ENCODE measurements at places on chromosomes 12 and 14.

DNA sequence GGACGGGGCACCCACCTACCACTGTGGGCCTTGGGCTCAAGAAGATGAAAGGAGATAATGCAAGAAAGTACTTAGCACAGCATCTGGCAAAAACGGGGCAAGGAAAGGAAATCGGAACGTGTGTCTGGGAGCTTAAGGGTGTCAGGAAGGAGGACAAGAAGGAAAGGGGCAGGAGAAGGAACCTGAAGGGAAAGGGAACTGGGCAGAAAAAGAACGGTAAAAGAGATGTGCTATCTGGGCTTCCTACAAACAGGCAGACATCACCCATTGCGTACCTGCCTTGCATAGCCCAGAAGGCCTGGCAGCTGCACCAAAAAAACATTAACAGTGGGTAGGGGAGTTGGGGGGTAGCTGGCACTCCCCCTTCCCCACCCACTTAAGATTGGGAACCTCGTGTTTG, 958 bp upstream of the REM2 start:
- no peak for DNase-seq

DNA sequence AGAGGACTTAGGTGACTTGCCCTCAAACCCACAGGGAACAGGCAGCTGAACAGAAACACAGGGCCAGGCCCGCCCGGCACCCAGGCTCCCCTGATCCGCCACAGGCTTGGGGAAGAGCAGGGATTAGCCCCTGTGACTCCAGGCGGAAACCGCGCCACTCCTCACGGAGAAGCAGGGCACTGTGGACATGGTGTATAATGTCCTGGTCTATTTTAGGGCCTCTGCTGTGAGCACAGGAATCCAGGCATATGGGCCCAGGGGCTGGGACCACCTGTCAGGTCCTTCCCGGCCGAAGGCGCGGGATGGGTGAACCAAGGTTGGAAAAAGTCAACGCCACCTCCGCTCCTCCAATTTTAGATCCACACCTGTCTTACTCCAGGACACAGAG, 34.6 kb upstream of the MEG3 start:
- DNase-seq = no peak

DNA sequence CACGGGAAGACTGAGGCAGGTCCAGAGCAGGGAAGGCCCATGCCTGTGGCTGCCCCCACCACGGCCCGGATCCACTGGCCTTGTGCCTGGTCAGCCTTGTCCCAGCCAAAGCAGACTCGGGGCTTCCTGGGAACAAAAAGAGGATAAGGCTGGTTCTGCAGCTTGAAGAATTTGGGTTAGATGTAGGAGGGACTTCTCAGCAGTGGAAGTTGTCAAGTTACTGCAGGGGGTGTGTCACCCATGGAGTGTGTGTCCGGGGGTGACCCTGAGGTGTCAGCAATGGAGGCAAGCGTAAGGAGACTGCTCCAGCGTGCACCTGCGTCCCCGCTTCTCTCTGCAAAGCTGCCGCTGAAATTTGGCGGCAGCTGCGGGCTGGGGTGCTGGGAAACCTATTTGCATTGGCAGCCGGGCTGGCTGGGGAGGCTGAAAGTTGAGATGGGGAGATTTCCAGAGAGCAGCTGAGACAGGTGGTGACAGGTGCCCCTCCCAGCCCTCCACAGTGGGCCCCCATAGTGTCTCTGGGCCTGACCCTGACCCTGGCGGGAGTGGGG, 12.5 kb upstream of the TNFAIP2 start:
- DNase-seq = no peak

GRCh38 chr14:102824832-102825231, 47.6 kb downstream of the TRAF3 start:
- DNase-seq = no peak

DNA sequence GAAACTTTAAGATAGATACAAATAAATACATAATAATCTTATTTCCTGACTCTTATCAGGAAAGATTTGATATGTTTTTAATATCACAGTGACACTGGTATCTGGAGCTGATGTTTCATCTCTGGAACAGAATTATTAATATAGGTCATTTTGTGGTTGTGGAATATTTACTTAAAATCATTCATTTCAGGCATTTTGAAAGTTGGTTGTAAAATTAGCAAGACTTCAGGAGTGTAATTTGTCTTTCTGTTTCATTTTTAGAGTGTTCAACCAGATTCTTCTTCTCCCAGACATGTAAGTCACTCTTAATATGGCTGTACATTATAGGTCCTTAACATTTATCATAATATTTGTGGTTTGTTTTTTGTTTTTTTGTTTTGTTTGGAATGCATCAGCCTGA, 115.7 kb downstream of the PCNX1 start:
- DNase-seq = no peak

DNA sequence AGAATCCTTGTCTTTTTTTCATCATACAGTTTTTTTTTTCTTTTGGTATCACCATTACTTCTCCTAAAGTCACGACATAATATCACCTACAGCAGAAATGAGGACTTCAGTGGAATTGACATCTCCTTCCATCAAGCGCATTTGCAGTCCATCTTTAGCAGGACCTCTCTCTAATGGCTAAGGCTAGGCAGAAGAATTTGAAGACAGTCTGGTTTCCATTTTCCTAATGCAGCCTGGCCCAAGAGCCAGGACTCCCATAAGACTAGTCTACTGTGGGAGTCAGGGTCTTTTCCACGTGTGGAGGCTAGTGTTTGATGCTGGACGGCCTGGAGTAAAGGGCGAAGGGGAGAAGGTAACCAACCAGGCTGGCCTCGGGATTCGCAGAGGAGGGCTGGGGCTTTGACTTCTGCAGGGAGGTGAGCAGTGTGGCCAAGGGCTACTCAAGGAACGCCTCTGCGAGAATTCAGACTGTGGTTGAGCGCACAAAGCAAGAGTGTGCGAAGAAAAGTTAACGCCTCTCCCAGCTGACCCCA, 769 bp upstream of the ZNF740 start:
- DNase-seq = no peak

DNA sequence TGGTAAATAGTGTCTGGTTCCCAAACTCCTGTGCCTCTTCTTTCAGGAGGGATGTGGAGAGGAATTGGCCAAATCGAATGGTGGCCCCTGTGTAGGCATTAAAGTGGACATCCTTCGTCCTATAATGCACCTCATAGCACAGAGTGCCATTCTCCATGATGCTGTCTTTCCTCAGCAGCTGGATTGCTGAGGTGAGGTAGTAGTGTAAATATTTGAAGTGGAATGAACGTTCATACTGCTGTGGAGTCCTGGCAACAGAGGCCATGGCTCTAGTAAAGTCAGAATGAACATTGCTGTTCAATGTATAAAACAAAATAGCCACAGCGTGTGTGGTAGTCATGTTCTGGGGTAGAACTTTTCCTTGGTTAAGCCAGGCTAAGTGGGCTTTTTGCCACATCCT, 2.7 kb downstream of the ART4 start:
- no peak for DNase-seq

DNA sequence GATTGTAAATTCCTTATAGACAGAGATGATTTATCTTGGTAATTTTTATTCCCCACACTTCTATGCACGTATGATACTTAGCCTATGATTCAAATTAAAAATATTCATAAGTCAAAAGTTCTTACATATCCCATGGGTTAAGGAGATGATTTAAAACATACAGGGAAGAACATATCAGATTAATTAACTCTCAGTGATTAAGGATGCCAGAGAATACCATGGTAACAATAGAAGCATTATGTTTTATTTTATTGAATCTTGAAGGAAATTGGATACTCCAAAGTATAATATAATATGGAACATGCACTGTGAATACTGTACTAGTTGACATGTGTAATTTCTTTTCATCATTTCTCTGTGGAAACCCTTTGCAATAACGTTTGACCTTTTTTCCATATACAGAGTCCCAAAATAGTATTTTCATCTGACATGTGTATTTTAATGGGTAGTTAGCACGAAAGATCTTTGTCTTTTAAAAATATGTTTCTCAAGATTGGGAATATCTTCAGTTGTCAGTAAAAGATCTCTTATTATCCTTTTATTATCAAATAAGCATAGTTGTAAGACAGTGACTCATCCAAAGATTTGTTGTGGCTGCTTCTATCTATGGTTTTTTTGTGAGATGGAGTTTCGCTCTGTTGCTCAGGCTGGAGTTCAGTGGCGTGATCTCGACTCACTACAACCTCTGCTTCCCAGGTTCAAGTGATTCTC, 166.7 kb downstream of the RAD51B start:
- DNase-seq = peak; percentile 3

DNA sequence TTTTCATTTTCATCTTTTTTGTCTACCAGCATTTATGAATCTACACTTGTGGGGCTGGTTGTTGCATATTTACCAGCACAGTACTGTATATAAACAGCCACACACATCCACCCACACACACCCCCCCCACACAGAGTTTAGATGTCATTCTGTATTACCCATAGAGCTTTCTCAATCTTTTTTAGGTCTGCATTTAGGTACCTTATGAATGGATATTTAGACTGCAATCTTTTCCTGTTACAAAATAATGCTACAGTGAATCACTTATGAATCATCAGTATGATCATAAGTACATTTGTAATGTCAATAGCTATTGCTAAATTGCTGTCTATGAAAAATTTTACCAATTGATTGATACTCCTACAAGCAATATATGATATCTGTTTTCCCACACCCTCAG, 67.3 kb upstream of the STK38L start:
- no peak for DNase-seq

DNA sequence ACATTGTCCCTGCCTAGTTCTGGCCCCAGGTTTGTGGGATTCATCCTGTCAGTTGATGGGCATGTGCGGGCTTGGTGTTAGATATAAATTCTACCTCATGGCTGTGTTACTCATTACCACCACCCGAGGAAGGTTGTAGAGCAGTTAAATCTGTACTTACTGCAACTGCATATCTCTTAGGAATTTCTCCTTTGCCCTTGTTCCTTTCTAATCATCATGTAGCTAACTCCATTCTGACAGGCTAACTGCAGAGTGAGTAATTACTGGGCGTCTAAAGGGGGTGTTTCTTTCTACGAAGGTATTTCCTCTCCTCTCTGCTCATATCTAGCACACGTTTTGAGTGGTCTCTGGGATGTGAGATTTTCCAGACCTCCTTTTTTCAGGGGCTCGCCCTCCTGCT, 1076.7 kb downstream of the TMTC2 start:
- no peak for DNase-seq

DNA sequence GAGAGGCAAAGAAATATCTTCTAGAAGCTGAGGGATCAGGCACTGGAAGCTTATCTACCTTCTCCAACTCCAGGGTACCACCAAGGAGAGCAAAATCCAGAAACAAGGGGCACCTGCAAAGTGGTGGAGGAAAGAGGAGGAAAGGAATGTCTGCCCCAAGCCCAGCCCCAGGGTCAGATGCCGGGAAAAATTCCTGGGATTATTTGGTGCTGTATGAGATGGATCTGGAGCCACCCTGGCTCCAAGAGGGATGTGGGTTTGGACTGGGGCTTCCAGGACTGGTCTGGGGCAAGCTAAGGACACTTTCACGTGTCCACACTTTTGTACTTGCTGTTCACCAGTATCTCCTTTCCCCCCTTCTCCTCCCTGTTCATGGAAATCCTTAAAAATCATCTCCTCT, 69.8 kb downstream of the DPF3 start:
- DNase-seq = no peak
